Ovary (tissue), 10 donors: ENCODE measurements at places on chromosomes 7 and 10. TPM values are rescaled to one million over a fixed set of nuclear protein-coding genes. Genes with fewer than 3 reads are reported as not detected.

GRCh38 chr7:100221767-100222444, 2.2 kb downstream of the PVRIG start:
- no peak for DNase-seq

DNA sequence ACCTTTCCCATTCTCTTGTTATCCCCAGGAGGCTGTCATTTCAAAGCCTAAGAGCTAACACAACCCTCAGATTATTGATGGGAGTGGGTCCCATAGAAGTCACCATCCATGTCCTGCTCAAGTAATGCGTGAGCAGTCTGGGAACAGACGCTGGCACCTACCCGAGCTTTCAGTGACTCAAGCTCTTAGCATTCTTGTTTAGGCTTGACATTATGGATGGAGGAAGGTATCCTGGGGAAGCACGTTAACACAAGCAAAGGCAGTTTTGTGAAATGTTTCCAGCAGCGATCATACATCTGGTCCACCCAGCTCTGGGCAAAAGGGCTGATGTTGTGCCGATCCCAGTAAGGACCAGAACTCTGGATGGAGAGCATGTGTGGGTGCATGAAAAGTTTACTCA, 30.0 kb upstream of the AUTS2 start:
- no peak for DNase-seq

GRCh38 chr7:109503421-109503820, 933.7 kb downstream of the DNAJB9 start:
- DNase-seq = no peak

GRCh38 chr7:108613147-108613948, 43.7 kb downstream of the DNAJB9 start:
- no peak for DNase-seq

GRCh38 chr10:104277785-104278184, 8.8 kb downstream of the GSTO2 start:
- DNase-seq = no peak

GRCh38 chr7:109926738-109927137, 1164.2 kb upstream of the LRRN3 start:
- no peak for DNase-seq

DNA sequence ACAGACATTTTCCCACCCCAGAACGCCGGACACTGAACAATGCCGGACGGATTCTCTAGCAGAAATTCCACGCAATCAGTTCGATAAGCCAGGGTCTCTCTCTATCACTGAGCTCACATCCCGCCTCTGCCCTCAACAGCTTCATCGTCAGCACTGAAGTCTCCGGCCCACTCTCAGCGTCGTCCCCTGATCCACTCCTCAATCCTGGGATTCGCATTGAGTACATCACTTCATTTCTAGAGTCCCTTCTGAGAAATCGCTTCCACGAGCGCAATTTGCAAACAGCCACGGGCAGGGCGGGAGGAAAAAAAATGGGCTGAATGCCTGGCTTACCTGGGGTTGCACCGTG, 365 bp downstream of the YME1L1 start:
- DNase-seq = no peak

- DNase-seq = no peak
Measured at GRCh38 chr10:114719311-114719710, 61.2 kb upstream of the ABLIM1 start.

GRCh38 chr10:80280071-80280800, 9.2 kb downstream of the MAT1A start:
- no peak for DNase-seq

- no peak for DNase-seq
Measured at GRCh38 chr7:132295175-132295574, 281.1 kb downstream of the PLXNA4 start.

DNA sequence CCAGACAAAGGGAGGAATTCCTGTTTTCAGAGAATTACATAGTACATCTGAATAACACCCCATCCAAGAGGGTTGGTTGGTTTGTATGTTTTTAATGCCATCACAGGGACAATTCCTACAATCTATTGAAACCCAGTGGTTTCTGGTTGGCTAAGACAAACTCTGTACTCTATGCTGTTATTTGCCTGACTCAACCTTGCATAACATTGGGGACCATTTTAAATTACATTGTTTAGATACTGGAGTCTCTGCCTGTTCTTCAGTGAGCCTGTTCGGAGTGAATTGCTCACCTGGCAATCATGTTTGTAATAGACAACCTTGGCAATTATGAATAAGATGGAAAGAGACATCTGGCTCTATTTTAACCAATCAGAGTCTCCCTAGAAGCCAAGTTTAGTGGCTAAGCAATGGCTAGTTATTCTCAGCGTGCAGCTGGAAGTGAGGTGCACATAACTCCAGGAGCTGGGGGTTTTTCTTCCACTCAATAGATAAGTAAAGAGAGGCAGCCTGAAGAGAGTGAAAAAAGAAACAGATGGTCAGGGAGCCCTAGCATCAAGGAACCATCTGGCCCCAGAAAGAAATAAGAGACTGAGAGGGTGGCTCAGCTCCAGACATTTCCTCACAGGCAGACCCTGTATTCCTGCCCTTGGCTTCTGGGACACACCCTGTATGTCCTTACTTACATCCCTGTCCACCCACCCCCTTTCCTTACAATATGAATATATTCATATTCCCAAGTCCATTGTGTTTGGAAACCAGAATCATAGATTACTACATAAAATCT, 21.2 kb upstream of the SLC35G1 start:
- DNase-seq = no peak

DNA sequence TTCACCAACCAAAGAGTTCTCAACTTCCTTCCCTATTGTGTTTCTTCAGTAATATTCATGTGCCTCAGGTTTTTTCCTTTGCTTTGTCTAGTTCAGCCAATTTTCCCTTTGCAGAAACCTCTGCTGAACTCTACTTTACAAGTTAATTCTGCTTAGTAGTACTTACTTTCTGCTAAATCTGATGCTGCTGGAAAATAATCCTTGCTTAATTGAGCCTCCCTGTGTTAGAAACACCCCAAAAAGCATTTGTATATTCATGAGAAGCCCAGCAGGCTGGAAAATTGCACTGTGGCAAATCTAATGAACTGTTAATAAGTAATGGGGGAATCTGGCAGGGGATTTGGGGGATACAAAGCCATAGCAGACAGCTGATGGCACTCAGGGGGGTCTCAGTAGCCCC, 78.5 kb downstream of the CDCA7L start:
- DNase-seq = no peak

DNA sequence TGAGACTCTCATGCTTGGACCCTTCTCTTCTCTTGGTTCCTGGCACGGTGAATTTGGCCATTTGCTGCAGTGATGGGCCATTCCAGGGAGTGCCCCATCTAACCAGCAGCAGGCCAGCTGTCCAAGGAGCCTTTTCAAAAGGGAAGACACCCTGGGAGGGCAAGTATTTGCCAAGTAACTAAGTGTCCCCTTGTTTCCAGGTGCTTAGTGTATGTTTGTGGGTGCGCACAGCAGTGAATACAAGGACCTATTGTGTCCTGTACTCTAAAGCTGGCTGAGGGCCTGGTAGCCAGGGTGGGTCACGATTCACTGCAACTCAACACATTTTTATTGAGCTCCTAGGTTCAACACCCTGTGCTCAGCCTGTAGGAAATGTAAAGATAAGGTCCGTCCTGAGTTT, 348.8 kb downstream of the RNLS start:
- DNase-seq = no peak

GRCh38 chr7:135512135-135512887, 2.4 kb upstream of the CNOT4 start:
- no peak for DNase-seq

GRCh38 chr10:43090188-43090587, 13.3 kb downstream of the RET start:
- no peak for DNase-seq

GRCh38 chr10:113323985-113324384, 228.9 kb upstream of the HABP2 start:
- no peak for DNase-seq

GRCh38 chr7:43294080-43294630, 181.7 kb downstream of the HECW1 start:
- no peak for DNase-seq

- no peak for DNase-seq
Measured at GRCh38 chr7:4725850-4726450, 43.9 kb downstream of the FOXK1 start.

GRCh38 chr7:28570113-28570969, 158.0 kb downstream of the CREB5 start:
- DNase-seq = no peak

DNA sequence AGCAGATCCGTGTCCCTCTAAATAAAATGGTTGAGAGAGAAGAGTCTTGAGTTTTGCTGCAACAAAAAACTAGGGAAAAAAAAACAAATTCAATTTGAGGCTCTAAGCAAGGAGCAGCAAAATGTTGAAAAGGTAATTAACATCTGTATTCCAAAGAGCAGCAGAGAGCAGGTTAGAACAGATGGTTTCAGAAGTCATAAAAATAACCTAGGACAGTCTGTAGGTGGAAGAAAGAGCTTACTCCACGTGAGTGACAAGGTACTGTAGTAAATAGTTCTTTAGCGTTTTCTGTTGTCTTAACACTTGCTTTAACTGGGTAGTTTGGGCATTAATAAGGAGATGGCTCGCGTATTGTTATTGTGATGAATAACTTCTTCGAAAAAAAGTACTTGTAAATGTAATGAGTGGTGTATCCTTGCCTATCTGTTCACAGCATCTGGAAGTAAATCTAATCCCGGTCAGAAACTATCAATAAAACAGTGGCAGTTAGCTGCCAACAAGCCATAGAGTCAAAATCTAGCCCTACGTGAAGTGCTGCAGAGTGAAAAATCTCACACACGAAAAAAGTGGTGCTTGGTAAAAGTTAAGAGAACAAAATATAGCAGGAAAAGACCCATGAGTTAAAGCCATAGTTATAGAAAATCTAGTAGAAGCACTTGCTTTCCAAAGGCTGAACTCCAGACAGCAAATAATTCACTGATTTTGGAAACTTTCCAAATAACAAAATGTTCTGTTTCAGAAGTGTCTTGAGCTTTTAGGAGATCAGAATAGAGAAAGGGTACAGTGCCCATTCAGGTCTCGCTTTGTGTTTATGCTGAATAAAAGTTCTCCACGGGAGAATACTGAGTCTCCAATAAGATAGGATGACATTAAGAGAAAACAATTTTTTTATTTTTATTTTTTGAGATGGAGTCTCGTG, 49.3 kb upstream of the PARD3 start:
- no peak for DNase-seq

GRCh38 chr7:110311556-110311955, 779.4 kb upstream of the LRRN3 start:
- no peak for DNase-seq

DNA sequence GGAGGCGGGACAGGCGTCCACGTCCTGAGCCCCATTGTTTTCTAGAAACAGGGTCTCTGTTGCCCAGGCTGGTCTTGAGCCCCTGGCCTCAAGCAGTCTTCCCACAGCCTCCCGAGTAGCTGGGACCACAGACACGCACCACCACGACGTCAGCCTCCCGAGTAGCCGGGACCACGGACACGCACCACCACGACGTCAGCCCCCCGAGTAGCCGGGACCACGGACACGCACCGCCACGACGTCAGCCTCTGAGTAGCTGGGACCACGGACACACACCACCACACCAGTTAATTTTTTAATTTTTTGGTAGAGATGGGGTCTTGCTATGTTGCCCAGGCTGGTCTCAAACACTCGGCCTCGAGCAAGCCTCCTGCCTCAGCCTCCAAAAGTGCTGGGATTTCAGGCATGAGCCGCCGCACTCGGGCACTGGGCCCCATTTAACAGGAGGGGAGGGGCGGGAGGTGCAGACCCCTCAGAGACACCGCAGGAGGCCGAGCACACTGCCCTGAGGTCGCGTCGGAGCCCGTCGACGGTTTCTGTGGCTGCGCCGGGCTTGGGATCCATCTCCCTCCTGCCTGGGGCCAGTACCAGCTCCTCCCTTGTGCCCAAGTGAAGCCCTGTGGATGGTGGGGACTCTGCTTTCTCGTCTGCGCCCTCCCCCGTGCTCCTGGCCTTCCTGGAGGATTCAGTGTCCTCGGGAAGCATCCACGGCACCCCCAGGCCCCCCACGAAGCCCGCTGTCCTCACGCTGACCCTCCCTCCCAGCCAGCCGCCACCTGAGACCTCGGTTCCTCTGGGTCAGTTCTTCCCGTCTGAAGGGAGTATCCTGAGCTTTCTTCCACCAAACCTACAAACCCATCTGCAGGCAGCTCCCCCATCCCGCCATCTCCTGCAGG, 13.0 kb downstream of the FAM20C start:
- DNase-seq = no peak

DNA sequence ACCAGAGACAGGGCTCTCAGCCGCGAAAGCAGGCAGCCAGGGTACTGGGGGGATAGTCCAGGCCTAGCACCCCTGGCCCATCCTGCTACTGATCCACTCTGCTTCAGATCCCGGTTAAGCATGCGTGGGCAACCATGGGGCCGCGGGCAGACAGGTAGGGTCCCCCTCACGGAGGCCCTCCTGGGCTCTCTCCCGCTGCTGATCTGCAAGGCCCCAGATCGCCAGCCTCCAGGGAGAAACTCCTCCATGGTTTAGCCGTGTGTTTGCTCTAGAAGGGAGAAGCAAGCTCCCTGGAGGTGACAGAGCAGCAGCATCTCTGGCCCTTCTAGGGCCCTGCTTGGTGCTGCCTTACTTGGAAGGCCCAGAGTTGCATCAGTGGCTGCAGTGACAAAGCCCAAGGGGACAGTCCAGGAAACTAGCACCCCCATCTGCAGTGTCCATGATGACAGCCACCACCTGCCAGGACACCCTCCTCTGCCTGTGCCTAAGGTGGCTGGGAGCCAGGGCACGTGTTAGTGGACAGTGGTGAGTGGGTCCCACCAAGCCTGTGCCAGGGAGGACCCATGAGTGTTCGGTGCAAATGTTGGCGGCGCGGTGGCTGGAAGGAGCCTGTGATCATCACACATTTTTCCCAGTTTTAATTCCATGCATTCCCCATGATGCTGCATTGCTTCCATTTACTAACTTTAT, 29.2 kb downstream of the CALML5 start:
- DNase-seq = no peak

DNA sequence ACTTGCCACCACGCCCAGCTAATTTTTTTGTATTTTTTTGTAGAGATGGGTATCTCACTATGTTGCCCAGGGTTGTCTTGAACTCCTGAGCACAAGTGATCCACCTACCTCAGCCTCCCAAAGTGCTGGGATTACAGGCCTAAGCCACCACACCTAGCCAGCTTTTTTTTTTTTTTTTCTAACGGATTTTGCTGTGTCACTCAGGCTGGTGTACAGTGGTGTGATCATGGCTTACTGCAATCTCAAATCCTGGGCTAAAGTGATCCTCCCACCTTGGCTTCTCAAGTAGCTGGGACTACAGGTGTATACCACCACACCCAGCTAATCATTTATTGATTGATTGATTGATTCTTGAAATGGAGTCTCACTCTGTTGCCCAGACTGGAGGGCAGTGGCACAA, 106.0 kb upstream of the TRIM24 start:
- DNase-seq = no peak

Gene TFEC
- total RNA-seq = 2.9 TPM

Gene IGFBP3
- 51.6 TPM for total RNA-seq

Gene SHH
- total RNA-seq = not detected

Gene PVRIG
- total RNA-seq = 1.7 TPM

Gene MLXIPL
- total RNA-seq = 49.6 TPM

Gene ACHE
- total RNA-seq = 0.48 TPM

Gene FEZF1
- total RNA-seq = not detected

Gene TAS2R5
- total RNA-seq = 4.2 TPM

Gene SPDYE11
- not detected for total RNA-seq

Gene PSMG3
- 15.6 TPM for total RNA-seq

Gene POMZP3
- 8.3 TPM for total RNA-seq

Gene NXPH1
- total RNA-seq = not detected

Gene OR2A42
- total RNA-seq = 0.50 TPM

Gene AGAP4
- 12.7 TPM for total RNA-seq

Gene OR6B1
- total RNA-seq = not detected
